ENCODE measurements at places on chromosomes 4 and X.

DNA sequence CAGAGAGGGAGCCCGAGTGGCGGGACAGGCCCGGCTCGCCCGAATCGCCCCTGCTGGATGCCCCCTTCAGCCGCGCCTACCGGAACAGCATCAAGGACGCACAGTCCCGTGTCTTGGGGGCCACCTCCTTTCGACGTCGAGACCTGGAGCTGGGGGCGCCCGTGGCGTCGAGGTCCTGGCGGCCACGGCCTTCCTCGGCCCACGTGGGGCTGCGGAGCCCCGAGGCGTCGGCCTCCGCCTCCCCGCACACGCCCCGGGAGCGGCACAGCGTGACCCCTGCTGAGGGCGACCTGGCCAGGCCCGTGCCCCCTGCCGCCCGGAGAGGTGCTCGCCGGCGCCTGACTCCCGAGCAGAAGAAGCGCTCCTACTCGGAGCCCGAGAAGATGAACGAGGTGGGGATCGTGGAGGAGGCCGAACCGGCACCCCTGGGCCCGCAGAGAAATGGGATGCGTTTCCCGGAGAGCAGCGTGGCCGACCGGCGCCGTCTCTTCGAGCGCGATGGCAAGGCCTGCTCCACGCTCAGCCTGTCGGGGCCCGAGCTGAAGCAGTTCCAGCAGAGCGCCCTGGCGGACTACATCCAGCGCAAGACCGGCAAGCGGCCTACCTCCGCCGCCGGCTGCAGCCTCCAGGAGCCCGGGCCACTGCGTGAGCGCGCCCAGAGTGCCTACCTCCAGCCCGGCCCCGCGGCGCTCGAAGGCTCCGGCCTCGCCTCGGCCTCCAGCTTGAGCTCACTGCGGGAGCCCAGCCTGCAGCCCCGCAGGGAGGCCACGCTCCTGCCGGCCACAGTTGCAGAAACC, 156.9 kb downstream of the SOWAHB start:
- DNase-seq, result no peak

DNA sequence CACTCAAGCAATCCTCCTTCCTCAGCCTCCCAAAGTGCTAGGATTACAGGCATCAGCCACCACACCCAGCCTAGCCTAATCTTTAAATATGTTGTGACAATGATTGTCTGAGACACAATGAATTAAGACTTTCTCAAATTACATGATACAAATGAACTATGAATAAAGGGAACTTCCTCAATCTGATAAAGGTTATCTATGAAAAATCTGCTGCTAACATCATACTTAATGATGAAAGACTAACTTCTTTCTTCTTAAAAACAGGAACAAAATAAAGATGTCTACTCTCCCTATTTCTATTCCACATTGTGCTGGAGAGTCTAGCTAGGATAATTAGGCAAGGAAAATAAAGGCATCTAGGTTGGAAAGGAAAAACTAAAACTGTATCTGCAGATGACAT, 60.0 kb downstream of the PDHA1 start:
- no peak for DNase-seq

- DNase-seq, result no peak
These were observed 1.3 kb downstream of the STOX2 start for GRCh38 chr4:183906489-183906738.

GRCh38 chrX:135340831-135341230, 31.6 kb downstream of the ETDC start:
- no peak for DNase-seq

DNA sequence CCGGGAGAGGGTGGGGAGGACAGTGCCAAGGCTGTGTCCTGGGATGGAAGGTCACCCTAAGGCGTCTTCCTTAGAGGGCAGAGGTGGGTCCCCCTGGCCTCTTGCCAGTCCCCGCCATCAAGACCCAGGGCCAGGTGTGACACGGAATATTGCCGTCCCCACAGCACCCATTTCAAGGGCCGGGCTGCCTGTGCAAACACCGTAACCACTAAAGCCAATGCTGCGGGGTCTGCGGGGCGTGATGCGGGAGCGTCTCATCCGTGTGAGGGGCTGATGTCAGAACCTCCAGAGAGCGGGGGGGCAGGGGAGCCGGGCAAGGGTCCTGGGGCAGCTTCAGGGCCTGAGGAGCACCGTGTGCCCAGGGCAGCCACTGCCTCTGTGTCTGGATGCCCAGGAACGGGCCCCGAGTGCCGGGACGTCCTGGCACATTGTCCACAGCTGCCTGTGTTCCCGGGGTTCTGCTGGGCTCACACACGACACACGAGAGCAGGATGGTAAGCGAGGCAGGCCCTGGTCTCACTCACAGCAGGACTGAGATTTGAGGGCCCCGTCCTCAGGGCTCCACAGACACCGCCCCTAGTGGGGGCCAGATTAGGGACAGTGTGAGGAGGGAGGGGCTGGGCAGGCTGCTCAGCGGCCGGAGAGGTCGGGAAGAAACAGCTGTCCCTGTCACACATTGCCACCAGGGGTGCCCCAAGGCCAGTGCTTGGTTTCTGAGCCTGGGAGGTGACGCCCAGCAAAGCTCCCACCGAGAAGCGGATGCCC, 29.2 kb downstream of the NKX1-1 start:
- DNase-seq, result peak; percentile 90

- no peak for DNase-seq
These were observed 201.4 kb downstream of the CCNG2 start for GRCh38 chr4:77358315-77358928.

GRCh38 chr4:73311428-73311827, 52.8 kb upstream of the ANKRD17 start:
- DNase-seq, result no peak

DNA sequence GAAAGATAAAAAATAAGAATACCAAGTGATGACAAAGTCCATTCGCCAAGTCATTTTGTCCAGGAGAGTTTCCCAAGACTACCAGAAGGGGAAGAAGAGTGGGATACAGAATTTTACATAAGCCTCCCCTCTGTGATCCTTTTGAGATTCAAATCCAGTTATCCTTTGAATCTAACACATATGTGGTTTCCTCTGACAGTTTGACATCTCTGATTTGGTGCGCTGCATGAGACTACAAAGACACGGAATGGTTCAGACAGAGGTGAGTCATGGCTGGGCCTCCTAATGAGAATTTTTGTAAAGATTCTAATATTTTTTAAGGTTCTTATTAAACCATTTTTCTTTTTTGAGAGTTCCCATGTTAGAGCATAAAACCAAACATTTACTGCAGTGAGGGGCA, 38.3 kb downstream of the SLC10A6 start:
- DNase-seq, result no peak

DNA sequence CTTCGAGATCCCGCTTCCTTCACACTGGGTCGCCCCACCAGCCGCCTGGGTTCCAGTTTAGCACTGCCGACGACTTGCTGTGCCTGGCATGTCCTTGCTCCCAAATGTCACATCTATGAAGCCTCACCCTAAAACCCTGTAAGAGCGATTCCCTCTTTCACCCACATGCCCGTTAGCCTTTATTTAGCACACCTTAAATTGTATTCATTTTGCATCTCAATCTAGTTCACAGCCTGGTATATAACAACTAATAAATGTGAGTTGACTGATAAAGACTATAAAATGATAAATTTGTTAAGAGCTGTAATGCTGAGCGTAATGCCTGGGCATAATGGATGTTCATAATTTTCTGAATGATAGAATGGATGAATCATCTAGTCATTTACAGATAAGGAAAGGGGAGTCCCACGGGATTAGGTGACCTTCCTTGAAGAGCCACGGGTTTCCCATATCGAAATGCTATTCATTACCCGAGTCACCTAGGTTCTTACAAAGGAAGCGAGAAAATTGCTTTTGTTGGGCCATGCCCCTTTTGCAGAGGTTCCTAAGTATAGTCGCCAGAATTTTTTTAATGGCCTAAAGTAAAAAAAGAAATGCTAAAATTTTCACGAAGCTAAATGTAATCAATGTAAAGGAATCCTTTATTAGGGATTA, 1.1 kb upstream of the AP1S2 start:
- no peak for DNase-seq

- DNase-seq, result no peak
These were observed 2.0 kb downstream of the DIPK2B start for GRCh38 chrX:45198706-45199105.

- no peak for DNase-seq
These were observed 18.3 kb downstream of the AMER1 start for GRCh38 chrX:64186974-64187761.

- DNase-seq, result no peak
These were observed 62.1 kb downstream of the EDNRA start for GRCh38 chr4:147543034-147543433.

All from chondrocyte (in vitro differentiated cells).